ENCODE measurements at places on chromosomes 2 and 18. TPM values are rescaled to one million over a fixed set of nuclear protein-coding genes. Genes with fewer than 3 reads are reported as not detected.

GRCh38 chr2:196160101-196160500 lies 11.3 kb downstream of the STK17B start:
- no peak for DNase-seq

ABCG8 gene
- not detected for total RNA-seq

DNAJC5G gene
- total RNA-seq: not detected

PLGLB2 gene
- 2.5 TPM for total RNA-seq

DNA sequence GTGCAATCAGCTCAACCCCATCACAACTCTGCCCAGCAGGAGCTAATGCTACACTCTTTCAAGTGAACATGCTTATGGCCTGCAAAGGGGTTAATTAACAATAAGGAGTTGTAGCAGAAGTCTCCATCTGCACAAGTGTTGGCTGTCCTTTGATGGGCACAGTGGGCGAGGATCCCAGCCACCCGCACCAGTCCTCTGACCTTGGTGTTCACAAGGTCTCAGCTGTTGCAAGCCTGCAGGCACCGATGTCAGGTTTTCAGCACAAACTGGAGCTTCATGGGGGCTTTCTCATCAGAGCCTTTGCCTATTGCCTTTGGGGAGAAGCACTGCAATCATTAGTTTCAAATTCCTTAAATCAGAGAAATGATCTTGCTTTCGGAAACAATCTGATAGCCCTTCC lies 60.9 kb upstream of the TMEM178A start:
- DNase-seq: no peak

DNA sequence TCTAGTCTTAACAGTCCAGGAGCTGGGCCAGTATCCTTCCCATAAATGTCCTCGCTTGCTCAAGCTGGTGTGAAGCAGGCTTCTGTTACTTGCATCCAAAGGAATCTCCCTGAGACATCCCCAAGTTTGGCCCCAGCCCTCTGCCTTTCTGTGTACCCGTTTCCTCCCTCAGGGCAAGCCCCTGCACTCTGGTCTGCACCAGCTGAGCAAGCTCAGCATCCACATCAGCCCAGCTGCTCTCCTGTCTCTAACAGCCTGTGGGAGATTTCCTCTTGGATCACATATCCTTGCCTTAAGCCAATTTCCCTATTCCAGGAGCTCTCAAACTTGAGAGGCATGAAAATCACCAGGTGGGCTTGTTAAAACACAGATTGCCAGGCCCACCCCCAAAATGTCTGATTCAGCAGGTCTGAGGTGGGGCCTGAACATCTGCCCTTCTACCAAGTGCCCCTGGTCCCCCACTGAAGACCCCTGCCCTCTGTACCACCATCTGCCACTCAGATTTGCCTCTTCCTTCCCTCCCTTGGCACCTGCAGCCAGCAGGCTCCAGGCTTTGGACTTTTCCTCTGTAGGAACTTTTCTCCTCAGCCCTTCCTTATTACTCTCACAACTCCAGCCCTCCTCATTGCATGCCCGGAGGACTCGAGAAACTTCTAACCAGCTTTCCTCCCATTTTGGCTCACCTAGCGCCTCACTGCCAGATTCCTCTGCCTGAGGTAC lies 32.1 kb downstream of the REEP1 start:
- DNase-seq: no peak

DNA sequence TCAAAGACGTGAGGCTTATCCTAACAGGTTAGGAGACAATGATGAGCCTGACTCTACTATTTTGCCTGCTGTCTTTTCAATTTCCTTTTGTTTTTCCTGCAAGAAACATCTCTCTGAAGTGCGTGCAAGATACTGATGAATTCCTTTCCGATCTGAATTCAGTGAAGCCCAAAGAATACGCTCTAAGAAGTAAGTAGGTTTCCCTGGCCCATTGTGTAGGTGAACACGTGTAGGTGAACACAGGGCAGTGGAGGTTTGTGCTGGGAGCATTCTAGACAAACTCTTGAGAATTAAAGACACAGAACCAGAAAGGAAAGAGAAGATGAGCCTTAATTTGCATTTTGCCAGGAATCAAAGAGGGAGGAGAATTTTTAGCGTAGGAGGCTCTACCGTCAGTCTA lies 132.0 kb downstream of the ZNF532 start:
- DNase-seq: no peak

GRCh38 chr2:206204710-206205109 lies 45.0 kb downstream of the EEF1B2 start:
- no peak for DNase-seq

GRCh38 chr2:44804406-44805265 lies 136.9 kb upstream of the SIX3 start:
- no peak for DNase-seq

- no peak for DNase-seq
Observed at GRCh38 chr2:177285892-177286715, 21.6 kb upstream of the NFE2L2 start.

DNA sequence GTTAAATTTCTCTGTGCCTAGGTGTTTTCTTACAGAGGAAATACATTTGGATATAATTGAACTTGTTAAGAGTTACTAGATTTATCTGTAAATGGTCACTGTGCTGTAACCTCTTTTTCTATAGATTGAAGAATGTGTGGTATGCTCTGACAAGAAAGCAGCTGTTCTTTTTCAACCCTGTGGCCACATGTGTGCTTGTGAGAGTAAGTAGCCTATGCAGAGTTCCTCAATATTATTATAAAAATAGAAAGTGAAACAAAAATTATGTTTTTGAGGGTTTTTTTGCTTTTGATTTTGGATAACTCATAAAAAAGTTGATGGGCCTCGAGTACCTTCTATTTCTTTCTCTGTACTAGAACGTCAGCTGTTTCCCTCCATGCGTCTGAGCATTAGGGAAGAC lies 112.4 kb downstream of the MIB1 start:
- no peak for DNase-seq

DNA sequence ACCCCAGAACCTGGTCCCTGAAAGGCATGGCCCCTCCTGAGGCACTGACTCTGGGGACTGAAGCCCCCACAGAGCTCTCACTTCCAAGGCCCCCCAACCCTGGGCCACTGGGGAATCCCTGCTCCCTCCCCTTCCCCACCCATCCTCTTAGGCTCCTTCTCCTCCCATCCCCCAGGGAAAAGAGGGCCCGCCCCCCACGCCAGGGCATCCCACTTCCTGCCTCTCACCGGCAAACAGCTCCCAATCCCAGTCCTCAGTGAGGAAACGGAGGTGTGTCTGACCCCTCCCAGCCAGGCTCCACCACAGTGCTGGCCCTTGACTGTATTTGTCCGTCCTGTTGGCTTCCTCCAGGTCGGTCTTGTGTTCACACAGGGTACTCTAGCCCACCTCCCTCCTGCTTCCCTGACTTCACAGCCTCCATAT lies 35.0 kb upstream of the PTMA start:
- DNase-seq: no peak

REG3A gene
- total RNA-seq: 4.1 TPM

DNA sequence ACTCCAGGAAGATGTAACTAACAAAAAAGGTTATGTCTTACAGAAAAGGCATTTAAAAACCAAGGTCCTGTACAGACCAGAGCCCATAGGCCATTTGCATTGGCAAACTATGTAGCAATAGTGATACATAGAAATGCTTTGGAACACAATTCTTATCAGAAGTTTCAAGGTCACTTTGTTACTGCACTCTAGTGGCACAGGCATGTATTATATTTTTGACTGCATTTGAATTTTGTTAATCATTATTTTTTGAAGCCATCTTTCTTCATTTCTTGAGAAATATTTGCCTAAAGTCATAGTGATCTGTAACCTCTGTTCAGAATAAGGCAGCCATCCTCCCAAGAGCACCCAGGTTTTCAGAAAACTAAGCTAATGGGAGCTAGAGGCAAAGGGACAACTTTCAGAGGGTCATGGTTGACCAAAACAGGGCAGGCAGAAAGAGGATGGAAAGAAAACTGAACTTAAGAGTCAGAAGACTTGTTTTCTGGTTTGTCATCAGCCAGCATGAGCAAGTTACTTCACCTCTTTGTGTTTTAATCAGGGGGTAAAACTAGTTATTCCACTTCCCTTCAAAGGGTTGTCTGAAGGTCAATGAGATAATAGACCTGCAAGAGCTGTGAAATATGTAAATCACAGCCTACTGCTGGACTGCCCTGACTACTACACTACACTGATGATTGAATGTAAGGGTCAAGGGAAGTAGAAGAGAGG lies 41.5 kb downstream of the SLC38A11 start:
- no peak for DNase-seq

DNA sequence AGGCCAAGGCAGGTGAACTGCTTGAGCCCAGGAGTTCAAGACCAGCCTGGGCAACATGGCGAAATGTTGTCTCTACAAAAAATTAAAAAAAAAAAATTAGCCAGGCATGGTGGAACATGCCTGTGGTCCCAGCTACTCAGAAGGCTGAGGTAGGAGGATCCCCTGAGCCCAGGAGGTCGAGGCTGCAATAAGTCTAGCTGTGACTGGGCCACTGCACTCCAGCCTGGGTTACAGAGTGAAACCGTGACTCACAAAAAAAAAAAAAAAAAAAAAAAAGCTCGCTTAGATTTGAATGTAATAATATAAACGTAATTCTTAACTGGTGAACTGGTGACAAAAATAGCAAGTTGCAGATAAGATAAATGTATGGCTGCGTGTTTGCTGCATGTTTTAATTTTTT lies 56.5 kb downstream of the TFCP2L1 start:
- no peak for DNase-seq

DNA sequence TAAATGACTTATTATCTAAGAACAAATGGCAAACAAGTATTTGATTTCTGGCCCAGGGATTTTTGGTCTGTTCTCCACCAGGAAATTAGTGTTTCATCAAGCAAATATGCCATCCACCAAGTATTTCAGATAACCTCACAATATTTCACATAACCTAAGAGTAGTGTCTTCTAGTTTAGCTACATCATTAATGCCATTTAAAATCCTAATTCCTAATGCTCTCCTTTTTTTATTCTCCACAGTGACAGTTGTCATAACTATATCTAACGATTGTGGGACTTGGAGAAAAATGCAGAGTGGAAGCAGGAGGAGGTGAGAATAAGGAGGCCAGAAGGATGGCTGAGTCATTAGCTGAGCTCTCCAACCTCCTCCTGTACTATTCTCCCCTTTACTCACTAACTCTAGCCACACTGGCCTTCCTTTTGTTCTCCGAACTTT lies 58.5 kb upstream of the CTLA4 start:
- DNase-seq: no peak

GRCh38 chr2:100145893-100146656 lies 3.7 kb upstream of the AFF3 start:
- DNase-seq: no peak

AKAIN1 gene
- total RNA-seq: not detected

DNA sequence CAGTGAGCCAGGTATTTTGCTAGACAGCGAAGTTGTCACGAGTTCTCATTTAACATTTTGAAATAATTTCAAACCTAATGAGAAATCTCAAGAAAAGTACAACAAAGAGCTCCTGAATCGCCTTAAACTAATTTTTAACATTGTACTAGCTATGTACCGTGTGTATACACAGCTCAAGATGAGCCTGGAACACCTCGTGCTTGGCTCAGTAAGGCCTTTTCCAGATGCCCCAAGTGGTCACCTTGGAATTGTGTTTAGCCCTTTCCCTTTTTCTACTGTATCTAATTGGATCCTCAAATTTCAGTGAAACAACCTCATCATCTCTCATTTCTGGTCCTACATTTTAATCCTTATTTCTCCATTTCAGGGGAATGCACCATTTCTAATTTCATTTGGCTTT lies 7.2 kb downstream of the PTPN4 start:
- no peak for DNase-seq

EGR4 gene
- not detected for total RNA-seq

SERPINB7 gene
- not detected for total RNA-seq

DNA sequence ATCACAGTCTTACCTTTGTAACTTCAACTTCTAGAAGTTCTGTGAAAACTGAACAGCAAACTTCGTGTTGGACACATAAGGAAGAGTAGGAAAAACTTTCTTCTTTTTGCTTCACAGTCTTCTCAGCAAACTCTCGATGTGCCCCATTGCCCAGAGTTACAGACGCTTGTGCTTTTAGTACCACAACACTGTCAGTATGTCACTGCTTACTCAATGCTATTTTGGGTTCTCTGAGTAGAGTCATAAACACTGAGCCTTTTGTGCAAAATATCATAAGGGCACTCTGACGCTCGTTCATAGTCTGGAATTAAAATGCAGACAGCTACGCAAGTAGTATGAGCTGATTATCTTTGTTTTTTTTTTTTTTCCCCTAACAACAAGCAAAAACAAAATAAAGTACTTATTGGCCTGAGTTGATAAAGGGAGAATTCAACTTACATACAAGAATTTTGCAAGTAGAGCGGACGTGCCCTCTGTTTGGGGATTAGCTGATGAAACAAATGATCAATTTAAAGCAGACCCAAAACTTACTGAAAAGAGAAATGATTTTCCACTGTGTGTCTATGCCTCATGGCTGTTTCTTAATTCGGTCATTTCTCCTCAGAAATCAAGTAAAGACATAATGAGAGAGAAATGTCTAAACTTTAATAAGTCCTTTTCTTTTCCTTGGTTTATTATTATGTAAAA lies at the start of gene CDH19:
Gene CDH19, minus strand, starts transcription at position 150 of the 687 bp plus-strand sequence. CDS start 31,886 bp downstream, outside the sequence.
- no peak for DNase-seq

GRCh38 chr2:229066121-229066715 lies 204.9 kb downstream of the PID1 start:
- no peak for DNase-seq

- DNase-seq: peak; percentile 55
Observed at GRCh38 chr2:234840336-234840735, 111.5 kb upstream of the SH3BP4 start.

DNA sequence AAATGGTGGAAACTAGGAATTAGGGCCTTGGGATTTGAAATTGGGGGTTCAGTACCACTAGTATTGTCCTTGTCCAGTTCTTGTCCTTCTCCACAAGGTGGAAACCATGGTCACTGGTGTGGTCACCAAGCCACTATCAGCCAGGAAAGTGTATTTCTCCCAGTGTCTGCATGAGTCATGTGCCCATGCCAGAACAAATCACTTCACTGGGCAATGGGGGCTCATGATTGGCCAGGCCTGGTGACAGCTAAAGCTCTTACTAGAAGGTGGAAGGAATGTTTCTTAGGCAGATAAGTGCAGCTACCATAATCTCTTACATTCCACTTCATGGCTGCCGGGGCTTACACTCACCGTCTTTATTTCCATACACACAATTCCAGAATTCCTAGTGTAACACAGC lies 124.8 kb upstream of the TACR1 start:
- DNase-seq: no peak

DNA sequence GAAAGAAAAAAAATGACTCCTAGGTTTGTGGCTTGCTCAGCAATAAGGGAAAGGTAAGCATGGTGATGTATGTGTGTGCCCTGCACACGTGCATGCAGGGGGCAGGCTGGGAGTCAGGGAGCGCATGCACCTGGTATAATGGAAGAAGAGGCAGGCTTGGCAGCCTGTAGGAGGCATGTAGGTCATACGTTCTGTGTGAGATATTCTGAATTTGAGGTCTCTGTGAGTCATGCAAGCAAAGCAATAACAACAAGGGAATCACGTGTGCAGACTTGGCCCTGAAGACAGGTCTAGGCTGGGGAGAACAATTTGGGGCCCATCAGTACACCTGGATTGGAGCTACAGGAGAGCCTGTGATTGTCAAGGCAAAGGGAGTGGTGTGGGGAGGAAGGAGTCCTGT lies 94.5 kb upstream of the TTC39C start:
- no peak for DNase-seq

DNA sequence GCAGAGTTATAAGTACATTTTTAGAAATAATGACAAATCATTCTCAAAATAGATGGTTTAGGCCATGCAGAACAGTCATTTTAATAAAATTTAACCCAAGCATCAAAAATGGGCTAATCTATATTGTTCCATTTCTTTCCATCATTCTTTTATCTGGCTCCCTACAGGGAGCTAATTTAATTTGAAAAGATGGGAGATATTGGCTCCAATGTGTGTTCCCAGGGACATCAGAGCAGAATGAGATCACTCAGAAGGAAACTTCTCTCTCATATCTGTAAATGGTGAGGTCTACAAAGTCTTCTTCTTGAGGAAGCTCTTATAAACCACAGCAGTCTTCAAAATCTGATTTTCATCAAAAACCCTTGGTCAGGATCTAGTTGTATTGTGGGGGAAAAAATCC lies 119.4 kb upstream of the RAB6C start:
- DNase-seq: no peak
